H1 (cell line): ENCODE measurements at places on chromosomes 6 and 20. TPM values are rescaled to one million over a fixed set of nuclear protein-coding genes. Genes with fewer than 3 reads are reported as not detected.

DNA sequence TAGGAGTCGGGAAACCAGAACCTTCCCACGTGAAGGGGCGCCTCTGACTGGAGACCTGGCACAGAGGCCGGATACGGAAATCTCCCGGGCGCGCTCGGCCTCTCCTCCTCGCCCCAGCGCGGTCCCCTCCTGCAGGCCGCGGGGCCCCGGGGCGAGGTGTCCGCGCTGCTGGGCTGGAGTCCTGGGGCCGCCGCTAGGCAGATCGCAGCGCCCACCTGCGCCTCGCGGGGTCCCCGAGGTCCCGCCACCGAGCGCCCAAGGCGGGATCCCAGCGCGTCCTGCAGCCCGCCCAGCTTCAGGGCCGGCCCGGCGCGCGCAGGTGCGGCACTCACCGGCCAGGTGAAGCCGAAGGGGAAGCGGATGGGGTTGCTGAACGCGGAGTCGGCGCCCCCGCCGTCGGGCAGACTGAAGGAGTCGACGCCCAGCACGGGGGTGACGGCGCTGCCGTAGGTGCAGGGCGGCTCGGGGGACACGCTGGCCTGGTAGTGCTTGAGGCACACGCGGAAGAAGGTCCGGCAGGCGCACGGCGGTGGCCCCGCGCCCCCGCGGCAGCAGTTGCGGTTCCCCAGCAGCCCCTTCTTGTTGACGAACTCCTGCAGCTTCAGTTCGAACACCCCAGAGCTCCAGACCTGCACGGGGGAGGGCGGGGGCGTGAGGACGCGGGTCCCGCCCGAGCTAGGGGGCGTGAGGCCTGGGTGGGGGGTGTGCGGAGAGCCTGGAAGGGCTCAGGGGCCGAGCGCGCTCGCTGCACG, 1.5 kb downstream of the DLL1 start:
- DNase-seq, result peak; percentile 77
- H3K4me3 ChIP-seq, result peak overlapping the region; percentile 48
- peaks cover 32% of the 10 kb centered on the region for H3K4me1 ChIP-seq
- H3K27me3 ChIP-seq, result peaks cover 46% of the 10 kb centered on the region
- H3K36me3 ChIP-seq, result peaks cover 10% of the 10 kb centered on the region; the same call in 1 of the 2 replicates

- H3K4me1 ChIP-seq, result peaks cover 5% of the 10 kb centered on the region
- no peaks in the 10 kb centered on the region for H3K27me3 ChIP-seq
- H3K4me3 ChIP-seq, result no peak overlapping the region
- H3K27ac ChIP-seq, result no peak overlapping the region
Measured at GRCh38 chr6:22471132-22471690, 98.2 kb upstream of the HDGFL1 start.

- no peak overlapping the region for H3K4me3 ChIP-seq
- H3K27me3 ChIP-seq, result no peaks in the 10 kb centered on the region
- no peaks in the 10 kb centered on the region for H3K36me3 ChIP-seq
Measured at GRCh38 chr6:38867726-38868125, 152.6 kb downstream of the DNAH8 start.

DNA sequence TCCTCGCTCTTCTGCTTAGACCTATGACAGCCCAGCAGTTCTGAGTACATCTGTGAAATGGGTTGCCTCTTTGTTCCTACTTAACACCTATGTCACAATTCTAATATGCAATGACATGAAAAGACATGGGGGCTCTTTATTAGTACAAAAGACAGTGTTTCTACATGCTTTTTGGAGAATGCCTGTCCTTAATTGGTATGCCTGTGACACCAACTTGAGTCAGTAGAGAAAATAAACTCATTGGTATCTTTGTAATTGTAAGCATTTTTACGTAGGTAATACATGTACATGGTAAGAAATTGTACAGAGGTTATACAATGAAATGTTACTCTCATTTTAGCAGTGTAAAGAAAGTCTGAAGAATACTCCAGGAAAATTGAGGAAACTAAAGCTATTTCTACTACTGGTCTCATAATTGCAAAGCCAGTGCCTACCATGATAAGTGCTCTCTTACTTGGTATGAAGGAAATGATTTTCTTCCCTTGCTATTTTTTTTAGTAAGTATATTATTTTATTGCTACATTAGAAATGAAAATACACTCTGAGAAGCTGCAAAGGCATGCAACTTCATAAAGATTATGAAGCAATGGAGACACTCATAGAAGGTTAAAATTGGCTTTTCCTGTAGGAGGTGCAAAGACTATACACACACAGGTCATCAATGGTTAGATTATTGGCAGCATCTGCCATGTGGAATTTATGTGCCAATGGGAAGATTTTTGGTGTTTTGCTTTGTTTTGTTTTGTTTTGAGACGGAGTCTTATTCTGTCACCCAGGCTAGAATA, 4.9 kb upstream of the EEF1A1 start:
- H3K4me3 ChIP-seq, result no peak overlapping the region
- no peaks in the 10 kb centered on the region for H3K36me3 ChIP-seq
- peaks cover 6% of the 10 kb centered on the region; the same call in 1 of the 2 replicates for H3K4me1 ChIP-seq
- no peak overlapping the region for H3K27ac ChIP-seq
- no peaks in the 10 kb centered on the region for H3K27me3 ChIP-seq
- DNase-seq, result no peak

DNA sequence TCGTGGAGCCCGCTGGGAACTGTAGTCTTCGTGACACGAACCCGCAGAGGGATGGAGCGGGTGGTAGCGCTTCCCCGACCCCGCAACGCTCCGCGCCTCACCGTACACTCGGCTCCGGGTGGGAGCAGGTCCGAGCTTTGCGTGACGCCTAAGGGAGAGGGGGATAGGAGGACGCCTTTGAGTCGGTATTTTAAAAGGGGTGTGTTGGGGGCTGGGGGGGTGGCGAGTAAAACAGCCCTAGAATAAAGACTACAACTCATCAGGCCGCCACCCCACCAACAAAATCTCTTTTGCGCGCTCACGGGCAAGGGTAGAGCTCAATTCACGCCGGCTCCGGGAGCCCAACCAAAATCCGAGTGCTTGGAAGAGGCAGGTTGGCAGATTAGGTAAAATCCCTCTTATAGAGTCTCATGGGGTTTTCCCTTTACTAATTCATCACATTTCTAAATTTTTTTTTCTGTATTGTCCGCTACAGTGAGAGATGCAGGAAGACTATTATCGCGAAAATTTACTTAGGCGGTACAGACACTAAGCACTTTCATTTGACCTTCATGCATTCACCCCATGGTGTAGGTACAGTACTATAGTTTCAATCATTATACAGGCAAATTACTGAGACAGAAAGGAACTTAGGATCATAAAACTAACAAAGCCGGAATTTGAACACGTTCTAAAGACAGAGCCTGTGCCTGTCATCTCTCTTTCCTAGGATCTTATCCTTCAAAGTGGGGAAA, 706 bp upstream of the SNX14 start:
- peak overlapping the region; percentile 87 for H3K4me3 ChIP-seq
- no peaks in the 10 kb centered on the region for H3K4me1 ChIP-seq

GRCh38 chr6:52588087-52588709, 11.3 kb upstream of the TRAM2 start:
- H3K4me1 ChIP-seq, result peaks cover 5% of the 10 kb centered on the region; the same call in 1 of the 2 replicates
- H3K36me3 ChIP-seq, result no peaks in the 10 kb centered on the region
- H3K27me3 ChIP-seq, result no peaks in the 10 kb centered on the region
- H3K27ac ChIP-seq, result no peak overlapping the region
- no peak overlapping the region for H3K4me3 ChIP-seq

- no peak overlapping the region for H3K4me3 ChIP-seq
- DNase-seq, result no peak
- H3K4me1 ChIP-seq, result no peaks in the 10 kb centered on the region
- no peaks in the 10 kb centered on the region for H3K27me3 ChIP-seq
- no peaks in the 10 kb centered on the region for H3K36me3 ChIP-seq
Measured at GRCh38 chr20:33499355-33499754, 9.5 kb downstream of the CBFA2T2 start.

GRCh38 chr6:56525974-56526789, 116.5 kb downstream of the DST start:
- H3K4me3 ChIP-seq, result no peak overlapping the region
- H3K36me3 ChIP-seq, result peaks cover 28% of the 10 kb centered on the region
- no peaks in the 10 kb centered on the region for H3K27me3 ChIP-seq
- DNase-seq, result no peak

- no peaks in the 10 kb centered on the region for H3K27me3 ChIP-seq
- H3K4me3 ChIP-seq, result no peak overlapping the region
- DNase-seq, result peak; percentile 70
- peaks cover 9% of the 10 kb centered on the region for H3K4me1 ChIP-seq
Measured at GRCh38 chr6:138588805-138589434, 89.6 kb upstream of the NHSL1 start.

DNA sequence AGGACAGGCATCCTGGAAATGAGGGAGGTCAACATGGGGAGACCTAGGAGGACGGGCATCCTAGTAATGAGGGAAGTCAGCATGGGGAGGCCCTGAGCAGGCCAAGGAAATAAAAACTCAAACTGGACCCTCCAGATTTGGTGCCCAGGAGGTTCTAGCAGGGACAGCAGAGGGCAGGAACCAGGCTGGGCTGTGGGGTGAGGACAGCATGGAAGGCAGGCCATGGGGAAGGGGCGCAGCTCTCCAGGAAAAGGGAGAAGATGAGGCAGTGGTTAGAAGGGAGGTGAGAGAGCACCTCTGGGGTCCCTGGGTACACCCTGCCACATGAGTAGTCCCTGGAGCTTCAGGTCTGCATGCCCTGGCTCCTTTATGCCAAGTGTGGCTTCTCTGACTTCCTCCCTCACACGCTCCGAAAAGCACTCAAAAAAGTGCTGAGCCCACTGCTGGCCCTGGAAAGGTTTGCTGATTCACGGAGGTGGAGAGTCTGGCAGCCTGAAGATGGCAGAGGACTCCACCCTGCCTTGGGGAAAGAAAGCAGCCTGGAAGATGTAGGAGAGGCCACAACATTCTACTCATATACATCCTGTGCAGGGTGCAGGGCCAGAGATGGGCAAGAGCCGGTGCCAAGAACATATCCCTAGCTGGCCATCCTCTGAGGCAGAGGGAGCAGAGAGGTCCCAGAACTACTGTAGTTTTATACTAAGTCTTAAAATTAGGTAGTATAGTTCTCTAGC, 154.9 kb downstream of the MRPL14 start:
- H3K4me1 ChIP-seq, result no peaks in the 10 kb centered on the region
- H3K36me3 ChIP-seq, result no peaks in the 10 kb centered on the region
- DNase-seq, result no peak
- H3K27ac ChIP-seq, result no peak overlapping the region
- H3K4me3 ChIP-seq, result no peak overlapping the region

DNA sequence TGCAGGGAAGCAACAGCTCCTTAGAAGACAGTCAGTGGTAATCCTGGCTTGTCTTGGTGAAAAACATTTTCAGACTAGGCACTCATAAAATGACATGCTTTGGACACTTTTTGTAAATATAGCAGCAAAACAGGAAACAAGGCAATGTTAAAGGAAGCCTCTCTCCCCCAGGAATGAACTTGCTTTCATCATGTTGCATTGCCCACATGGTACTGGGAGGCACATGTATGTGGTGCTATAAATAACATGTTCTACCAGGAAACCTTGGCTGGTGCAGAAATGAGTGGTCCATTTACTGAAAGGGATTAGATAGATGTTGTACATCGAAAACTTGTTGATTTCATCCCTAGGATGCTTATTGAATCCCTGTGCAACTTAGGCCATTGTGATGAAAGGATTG, 121.4 kb upstream of the RREB1 start:
- no peak for DNase-seq
- no peak overlapping the region for H3K27ac ChIP-seq
- H3K4me1 ChIP-seq, result no peaks in the 10 kb centered on the region
- no peak overlapping the region for H3K4me3 ChIP-seq

- H3K4me1 ChIP-seq, result peaks cover 12% of the 10 kb centered on the region; the same call in 1 of the 2 replicates
- H3K36me3 ChIP-seq, result peaks cover 3% of the 10 kb centered on the region; the same call in 1 of the 2 replicates
- H3K27me3 ChIP-seq, result no peaks in the 10 kb centered on the region
- peak within 1 kb of the TSS; percentile 18 for H3K4me3 ChIP-seq
- no peak within 1 kb of the TSS for H3K27ac ChIP-seq
- no peak for DNase-seq
Measured at GRCh38 chr20:63696628-63697356, at the start of gene TNFRSF6B. TSS of gene TNFRSF6B (plus strand) at chr20:63696652. CDS start at chr20:63696768, 116 bp downstream.

DNA sequence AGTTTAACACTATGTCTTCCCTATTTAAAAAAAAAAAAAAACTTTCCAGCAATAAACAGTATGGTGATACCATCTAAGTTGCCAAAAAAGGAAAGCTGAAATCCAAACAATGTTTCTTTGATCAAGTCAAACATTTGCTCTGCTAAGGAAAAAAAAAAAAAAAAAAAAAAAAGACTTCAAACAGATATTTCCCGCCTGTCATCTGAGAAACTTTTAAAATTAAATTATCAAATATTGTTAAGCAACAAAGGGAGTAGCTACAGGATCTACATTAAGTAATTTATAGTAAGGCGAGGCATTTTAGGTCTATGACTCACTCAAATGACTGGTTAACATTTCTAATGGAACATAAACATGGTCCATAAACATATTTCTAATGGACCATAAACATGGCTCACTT, 121.2 kb downstream of the DST start:
- no peak for DNase-seq
- peaks cover 4% of the 10 kb centered on the region; the same call in 1 of the 2 replicates for H3K4me1 ChIP-seq
- H3K27me3 ChIP-seq, result no peaks in the 10 kb centered on the region
- no peak overlapping the region for H3K4me3 ChIP-seq
- H3K27ac ChIP-seq, result no peak overlapping the region

GRCh38 chr6:105936972-105937371, 149.2 kb upstream of the PRDM1 start:
- H3K27ac ChIP-seq, result no peak overlapping the region
- no peaks in the 10 kb centered on the region for H3K36me3 ChIP-seq
- no peaks in the 10 kb centered on the region for H3K27me3 ChIP-seq
- no peak for DNase-seq

DNA sequence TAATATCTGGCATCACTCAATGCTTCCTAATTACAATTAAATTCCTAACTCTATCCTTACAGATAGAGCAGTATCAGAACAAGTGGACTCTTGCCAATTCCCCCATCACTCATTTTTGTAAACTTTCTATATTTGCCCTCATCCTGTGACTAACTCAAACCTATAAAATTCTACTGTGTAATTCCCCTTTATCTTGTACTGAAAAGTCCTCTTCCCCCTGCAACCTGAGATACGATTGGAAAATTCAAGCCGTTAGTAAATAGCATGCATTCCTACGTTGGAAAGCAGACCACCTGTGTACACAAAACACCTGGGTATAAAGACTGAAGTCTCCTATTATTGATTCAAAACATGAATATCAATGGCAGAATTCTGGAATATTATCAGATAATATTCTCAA, 70.4 kb upstream of the KCNQ5 start:
- H3K4me3 ChIP-seq, result no peak overlapping the region
- DNase-seq, result no peak
- H3K36me3 ChIP-seq, result no peaks in the 10 kb centered on the region
- no peak overlapping the region for H3K27ac ChIP-seq

- H3K4me3 ChIP-seq, result no peak overlapping the region
- H3K4me1 ChIP-seq, result peaks cover 3% of the 10 kb centered on the region; the same call in 1 of the 2 replicates
- H3K36me3 ChIP-seq, result no peaks in the 10 kb centered on the region
- no peak for DNase-seq
- no peak overlapping the region for H3K27ac ChIP-seq
Measured at GRCh38 chr20:23413862-23414422, 7.3 kb downstream of the NAPB start.

The PLA2G7 gene
- polyA plus RNA-seq, result 1.3 and 2.2 TPM in 2 replicates

The VWA7 gene
- 0.82 and 1.1 TPM in 2 replicates for polyA plus RNA-seq
